ENCODE measurements at places on chromosomes 12 and 14. TPM values are rescaled to one million over a fixed set of nuclear protein-coding genes. Genes with fewer than 3 reads are reported as not detected.

- no peak for DNase-seq
These were observed 312.3 kb downstream of the RAD51B start for GRCh38 chr14:68131907-68132306.

Gene CIROP
- not detected for total RNA-seq

Gene LMBR1L
- 90.8 TPM for total RNA-seq

Gene SLC5A8
- 1.4 TPM for total RNA-seq

DNA sequence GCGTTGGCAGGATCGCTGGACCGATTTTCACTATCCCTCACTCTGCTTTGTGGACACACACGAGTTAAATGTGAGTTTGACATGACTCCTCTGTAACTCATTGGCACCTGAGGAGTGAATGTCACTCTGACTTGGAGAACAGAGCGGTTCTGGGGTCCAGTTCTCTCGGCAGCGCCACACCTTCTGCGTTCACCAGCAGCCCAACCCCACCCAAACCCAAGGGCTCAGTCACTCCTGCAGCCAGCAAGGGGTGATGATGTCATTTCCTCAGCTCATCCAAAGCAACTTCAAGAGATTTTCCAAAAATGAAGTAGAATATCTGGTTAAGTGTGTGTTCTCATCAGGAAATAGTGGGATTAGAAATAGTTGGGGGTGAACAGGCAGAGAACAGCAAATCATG, 36.3 kb downstream of the ADGRD1 start:
- no peak for DNase-seq

GRCh38 chr12:119826661-119827445, 50.3 kb downstream of the CIT start:
- DNase-seq = no peak

DNA sequence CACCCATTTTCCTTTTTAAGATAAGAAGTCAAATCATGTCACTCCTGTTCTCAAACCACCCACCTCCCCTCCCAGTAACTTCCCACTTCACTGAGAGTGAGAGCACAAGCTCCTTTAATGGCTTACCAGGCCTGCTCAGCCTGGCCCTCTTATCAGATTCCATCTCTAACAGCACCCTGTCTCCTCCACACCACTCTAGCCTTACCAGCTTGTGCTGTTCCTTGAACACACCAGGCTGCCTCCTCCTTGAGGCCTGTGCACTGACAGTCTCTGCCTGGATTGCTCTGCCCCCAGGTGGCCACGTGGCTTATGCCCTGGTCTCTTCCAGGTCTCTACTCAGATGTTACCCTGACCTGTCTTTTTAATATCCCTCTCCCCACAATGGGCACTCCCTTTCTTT, 40.1 kb upstream of the EVL start:
- DNase-seq = no peak

DNA sequence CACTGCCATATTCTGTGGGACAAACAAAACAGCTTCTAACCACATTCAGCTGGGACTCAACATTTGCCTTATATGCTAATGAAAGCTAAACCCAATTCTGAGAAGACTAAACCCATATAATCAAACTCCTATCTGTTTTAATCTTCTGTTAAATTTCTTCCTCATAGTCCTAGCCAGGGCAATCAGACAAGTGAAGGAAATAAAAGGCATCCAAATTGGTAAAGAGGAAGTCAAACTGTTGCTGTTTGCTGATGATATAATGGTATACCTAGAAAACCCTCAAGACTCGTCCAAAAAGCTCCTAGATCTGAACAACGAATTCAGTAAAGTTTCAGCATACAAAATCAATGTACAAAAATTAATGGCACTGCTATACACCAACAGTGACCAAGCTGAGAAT, 157.1 kb downstream of the PHLDA1 start:
- DNase-seq = no peak

Data from occipital lobe (tissue), 3 donors.